ENCODE measurements at places on chromosomes 4 and X.

GRCh38 chr4:1771555-1772305, 21.4 kb upstream of the FGFR3 start:
- DNase-seq = no peak

DNA sequence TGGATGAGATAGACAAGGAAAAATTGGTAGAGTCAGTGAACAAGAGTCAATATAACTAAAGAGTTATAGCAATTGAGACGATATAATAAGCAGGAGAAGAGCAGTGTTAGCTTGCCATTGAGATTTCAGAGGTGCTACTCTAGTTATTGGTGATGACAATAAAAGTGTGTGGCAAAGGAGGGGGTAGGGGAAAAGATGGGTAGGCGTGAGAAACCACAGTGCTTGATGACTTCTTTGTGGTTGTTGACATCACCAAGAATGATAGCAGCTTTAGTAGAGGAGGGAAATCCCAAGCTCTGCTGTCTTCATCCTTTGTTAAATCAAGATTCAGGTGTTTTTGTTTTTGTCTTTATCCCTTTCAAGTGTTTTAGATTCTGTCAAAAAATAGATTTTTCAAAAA, 179.9 kb upstream of the PPP3CA start:
- DNase-seq = no peak

GRCh38 chr4:151658959-151659600, 101.7 kb downstream of the GATB start:
- no peak for DNase-seq

GRCh38 chr4:69701696-69702095, 48.6 kb upstream of the UGT2A1 start:
- no peak for DNase-seq

- no peak for DNase-seq
These were observed 91.9 kb downstream of the DHRSX start for GRCh38 chrX:2408856-2409255.

- peak; percentile 25 for DNase-seq
These were observed 10.7 kb upstream of the FBXL5 start for GRCh38 chr4:15665753-15666365.

DNA sequence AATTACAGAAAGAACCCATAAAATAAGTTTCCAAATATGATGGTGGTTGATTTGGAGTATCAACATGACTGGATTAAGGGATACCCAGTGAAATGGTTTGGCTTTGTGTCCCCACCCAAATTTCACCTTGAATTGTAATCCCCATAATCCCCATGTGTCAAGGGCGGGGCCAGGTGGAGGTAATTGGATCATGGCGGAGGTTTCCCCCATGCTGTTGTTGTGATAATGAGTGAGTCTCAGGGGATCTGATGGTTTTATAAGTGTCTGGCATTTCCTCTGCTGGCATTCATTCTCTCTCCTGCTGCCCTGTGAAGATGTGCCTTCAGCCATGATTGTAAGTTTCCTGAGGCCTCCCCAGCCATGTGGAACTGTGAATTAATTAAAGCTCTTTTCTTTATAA, 39.1 kb downstream of the WDFY3 start:
- DNase-seq = no peak

GRCh38 chr4:189124149-189124758, 816.4 kb upstream of the FRG1 start:
- peak; percentile 33 for DNase-seq

- no peak for DNase-seq
These were observed 51.7 kb downstream of the TBCK start for GRCh38 chr4:106264331-106264728.

DNA sequence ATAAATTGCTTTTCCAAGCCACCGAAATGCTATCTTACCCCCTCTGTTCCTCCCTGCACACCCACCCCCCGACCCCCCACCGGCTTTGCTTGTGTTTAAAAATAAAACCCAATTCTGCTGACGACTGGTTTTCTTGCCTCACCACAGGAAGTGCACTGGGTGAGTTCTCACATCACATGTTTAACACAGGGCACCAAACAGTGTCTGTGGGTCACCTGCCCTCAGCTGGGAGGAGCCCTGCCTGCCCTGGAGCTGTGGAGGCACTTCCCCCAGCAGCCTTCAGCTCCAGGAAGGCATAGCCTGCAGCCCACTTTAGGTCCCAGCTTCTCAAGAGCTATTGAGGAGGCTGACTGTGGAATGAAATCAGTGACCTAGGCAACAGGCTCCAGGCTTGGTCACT, 8.8 kb downstream of the TMEM255A start:
- no peak for DNase-seq

DNA sequence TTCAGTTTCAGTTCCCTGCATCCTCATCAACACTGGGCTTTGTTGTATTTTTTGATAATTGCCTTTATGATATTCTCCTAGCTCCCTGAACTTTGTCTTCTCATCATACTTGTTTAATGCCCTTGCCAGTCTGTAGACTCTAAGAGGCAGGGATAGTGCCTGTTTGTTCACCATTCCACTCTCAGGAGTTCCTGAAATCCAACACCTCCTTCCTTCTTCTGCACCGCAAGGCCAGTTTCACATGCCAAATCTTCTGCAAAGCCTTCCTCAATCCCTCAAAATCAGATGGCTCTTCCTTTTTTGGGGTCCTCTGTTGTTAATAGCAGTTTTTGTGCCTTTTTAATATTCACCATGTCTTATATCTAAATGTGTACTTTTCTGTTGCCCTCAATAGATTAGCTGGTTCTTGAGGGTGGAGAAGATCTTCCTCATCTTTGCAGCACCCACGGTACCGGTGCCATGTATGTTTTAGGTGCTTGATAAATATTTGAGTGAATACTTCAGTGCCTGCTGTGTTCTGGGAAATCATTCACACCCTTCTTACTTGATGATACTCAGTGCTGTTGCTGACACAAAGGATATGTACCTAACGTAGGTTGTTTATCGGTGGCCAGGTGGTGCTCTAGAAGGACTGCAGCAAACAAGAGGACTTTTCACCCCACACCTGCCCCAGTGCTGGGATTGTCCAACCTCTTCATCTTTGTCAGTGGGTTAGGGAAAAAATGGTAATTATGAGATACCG, 85.3 kb upstream of the LIMCH1 start:
- DNase-seq = no peak

GRCh38 chr4:147025042-147025441, 79.4 kb upstream of the TTC29 start:
- no peak for DNase-seq

DNA sequence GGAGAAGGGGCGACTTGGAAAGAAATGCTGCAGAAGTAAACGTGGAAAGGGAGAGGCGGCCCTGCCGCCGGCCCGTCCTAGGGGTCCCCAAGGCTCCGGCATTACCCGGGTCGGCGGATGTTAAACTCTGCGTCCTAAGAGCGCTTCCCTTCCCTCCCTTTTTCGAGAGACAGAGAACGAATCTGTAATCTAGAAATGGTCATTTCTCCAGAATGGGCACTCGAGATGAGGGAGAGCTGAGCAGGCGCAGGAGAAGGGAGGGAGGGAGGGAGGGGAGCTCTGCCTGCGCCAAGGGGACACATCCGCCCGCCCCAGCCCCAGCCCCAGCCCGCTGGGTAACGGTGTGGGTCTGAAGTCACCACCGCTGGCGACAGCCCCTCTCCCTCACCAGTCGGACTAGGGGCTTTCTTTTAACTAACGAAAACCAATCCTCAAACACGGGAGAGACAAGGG, 1.7 kb downstream of the HCFC1 start:
- DNase-seq = no peak

DNA sequence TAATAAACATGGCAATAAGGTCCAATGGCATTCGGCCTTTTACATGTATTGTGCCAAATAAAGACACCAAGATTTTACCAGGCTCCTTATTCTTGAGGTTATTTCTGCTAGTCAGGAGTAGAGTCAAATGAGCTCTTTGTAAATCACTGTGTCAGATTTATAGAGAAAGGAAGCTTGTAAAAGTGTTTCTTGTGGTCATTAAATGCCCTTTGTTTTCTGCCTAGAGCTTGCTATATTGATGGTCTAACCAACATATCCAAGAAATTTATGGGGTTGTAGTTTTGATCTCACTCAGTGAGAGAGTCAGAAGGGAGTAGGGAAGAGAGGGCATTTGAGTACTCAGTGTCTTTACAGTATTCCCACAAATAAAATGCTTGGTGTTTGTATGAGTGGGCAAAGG, 86.2 kb upstream of the FRMPD4 start:
- no peak for DNase-seq

GRCh38 chrX:39669668-39670067, 428.1 kb downstream of the BCOR start:
- DNase-seq = no peak

GRCh38 chr4:119690871-119691270, 62.3 kb upstream of the PDE5A start:
- DNase-seq = peak; percentile 8

- no peak for DNase-seq
These were observed 569.4 kb downstream of the TRAM1L1 start for GRCh38 chr4:116515959-116516358.

GRCh38 chrX:78116766-78117165, 12.7 kb downstream of the PGK1 start:
- DNase-seq = no peak

DNA sequence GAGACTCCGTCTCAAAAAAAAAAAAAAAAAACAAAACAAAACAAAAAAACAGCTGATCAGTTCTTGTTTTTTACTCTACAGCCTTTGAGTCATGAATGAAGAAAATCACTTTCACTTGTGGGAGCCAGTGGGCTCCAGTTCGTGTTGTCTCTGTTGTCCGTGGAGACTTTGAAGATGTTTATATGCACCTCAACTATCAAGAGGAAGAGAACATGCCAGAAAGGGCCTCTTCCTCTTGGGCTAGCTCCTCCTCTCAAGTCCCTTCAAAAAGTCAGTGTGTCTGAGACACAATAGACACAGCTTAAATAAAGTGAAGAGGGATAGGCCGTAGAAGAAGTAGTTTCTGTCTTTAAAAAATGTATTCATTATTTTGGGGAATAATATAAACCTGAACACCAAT, 182.7 kb downstream of the KDR start:
- no peak for DNase-seq

DNA sequence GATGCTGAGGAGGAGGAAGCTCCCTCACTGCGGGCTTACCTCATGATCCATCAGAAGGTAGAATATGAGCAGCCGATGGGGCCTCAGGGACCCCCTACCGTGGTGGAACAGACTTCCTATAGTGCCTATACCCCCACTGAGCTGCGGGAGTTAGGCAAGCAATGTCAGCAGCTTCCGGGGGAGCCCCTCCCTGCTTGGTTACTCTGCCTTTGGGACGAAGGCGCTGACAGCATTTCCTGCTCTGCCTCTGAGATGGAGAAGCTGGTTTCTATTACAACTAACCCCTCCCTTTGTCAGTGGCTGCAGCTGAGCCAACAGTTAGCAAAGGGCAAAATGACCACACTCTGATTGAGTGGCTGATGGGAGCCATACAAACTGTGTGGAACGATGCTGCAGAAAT, 430.7 kb downstream of the IDS start:
- peak; percentile 13 for DNase-seq

GRCh38 chrX:123186801-123187200, 2.7 kb downstream of the GRIA3 start:
- DNase-seq = no peak

DNA sequence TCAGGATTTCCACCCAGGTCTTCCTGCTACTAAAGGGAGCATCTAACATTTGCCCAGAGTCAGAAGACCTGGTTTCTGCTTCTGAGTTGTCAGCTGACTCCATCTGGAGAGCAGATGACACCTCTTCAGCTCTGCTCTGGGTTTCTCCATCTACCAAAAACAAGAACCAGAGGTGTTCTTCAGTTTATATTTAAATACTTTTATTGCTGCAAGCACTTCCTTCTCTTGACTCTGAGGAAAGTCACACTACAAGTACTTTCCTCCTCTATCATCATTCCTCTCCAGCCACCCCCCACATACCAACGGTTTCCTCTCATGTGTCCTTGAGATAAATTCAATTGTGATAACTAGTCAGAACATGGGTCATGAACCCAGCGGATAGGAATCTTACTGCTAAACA, 88.4 kb downstream of the PPP3CA start:
- no peak for DNase-seq

- no peak for DNase-seq
These were observed 76.9 kb downstream of the CAMK2D start for GRCh38 chr4:113684534-113685091.

DNA sequence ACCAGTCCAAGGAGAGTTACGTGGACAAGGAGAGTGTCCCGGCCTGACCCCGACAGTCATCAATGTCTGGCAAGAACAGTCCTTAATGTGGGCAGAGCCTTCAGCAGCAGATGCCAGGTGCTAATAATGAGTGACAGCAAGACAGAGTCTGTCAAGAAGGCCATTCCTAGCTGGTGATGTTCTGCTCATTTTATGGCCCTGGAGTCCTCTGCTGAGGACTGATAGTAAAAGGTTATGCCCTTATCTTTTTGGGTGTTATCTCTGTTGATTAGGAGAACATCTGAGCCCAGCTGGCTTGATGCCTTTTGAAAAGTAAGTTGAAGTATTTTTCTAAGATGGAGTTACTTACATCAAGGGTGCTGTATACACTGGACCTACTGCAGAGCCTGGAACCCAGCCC, 67.3 kb downstream of the SLC34A2 start:
- no peak for DNase-seq

GRCh38 chr4:85527815-85528214, 52.9 kb downstream of the ARHGAP24 start:
- no peak for DNase-seq

GRCh38 chr4:20724915-20725314, 24.7 kb downstream of the PACRGL start:
- DNase-seq = no peak

GRCh38 chrX:153537526-153538295, 20.3 kb downstream of the ATP2B3 start:
- DNase-seq = no peak

GRCh38 chr4:174808836-174809235, 20.2 kb downstream of the GLRA3 start:
- DNase-seq = no peak

DNA sequence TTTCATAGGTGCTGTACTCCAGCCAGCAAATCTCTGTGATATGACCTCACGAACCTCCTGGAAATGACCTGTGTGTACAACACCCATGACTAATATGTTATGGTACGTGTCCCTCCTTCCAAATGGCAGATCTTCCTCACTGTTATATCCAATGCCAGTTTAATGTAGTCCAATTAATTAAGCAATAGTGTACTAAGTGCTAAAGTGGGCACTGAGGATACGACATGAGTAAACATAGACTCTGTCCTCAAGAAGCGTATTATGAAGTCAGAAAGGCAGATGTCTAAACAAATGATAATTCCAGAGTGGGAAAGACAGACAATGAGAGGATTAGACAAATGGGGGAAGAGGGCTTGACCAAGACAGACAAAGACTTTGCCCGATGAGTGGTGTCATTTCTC, 33.9 kb downstream of the GPRIN3 start:
- DNase-seq = no peak

DNA sequence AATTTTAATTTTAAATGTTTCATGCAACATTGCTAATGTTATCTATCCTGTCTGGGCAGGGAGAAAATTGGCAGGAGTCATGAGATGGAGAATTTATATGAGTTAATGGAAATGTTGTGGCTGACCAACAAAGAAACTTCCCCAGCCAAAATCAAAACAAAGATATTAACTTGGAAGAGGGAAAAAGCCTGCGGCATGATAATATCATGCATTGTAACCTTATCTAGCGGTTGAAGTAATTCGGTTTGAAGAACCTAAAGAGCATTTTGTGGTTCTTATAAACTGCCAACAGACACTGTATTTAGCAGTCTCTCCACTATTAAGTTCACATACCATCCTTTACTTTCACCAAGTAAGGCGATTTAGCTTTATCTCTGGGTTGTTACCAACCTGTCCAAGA, 42.3 kb downstream of the DKK2 start:
- no peak for DNase-seq

Data from urothelium cell line (cell line).